ENCODE measurements at places on chromosomes 12 and 14. TPM values are rescaled to one million over a fixed set of nuclear protein-coding genes. Genes with fewer than 3 reads are reported as not detected.

The SPATS2 gene
- 31.6 TPM for total RNA-seq

The PPM1H gene
- 3.1 TPM for total RNA-seq

The INSM2 gene
- total RNA-seq = not detected

The IRAK3 gene
- total RNA-seq = 13.3 TPM

The GEMIN2 gene
- total RNA-seq = 23.5 TPM

The PLEKHG7 gene
- not detected for total RNA-seq

The BTBD7 gene
- total RNA-seq = 13.9 TPM

The TMEM52B gene
- total RNA-seq = not detected

The TMTC1 gene
- total RNA-seq = 7.8 TPM

The GPR135 gene
- 1.1 TPM for total RNA-seq

The ADCY6 gene
- 66.6 TPM for total RNA-seq

The RTN1 gene
- total RNA-seq = 0.16 TPM

The ZC2HC1C gene
- total RNA-seq = 0.49 TPM

The PARP11 gene
- 2.8 TPM for total RNA-seq

The MANSC4 gene
- total RNA-seq = not detected

The MGP gene
- total RNA-seq = 54.2 TPM

The SIX6 gene
- total RNA-seq = not detected
